ENCODE measurements at places on chromosomes 3 and 15.
A peak's percentile ranks its signal among the peaks of the same experiment; 100 is the strongest.

DNA sequence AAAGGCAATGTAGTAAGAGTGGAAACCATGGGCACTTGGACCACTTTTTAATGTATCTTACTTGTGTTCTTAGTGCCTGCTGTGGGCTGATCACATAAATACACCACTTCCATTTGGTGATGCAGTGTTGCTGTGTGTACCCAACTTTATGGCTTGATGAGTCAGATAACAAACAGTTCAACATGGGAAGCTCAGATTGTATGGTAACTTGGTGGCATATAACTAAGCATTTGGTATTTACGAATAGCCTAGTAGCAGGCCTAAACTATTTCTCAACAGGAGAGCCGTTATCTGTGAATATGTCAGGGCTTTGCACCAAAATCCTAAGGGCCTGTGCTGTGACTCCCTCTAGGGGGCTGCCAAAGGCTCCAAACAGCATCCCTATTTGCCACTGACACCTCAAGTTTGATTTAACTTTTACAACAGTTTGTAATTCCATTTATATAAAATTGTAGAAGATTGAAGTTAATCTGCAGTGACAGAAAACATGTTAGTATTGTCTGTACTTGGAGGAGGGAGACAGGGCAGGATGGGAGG lies 640.4 kb upstream of the CADM2 start:
- no peak for DNase-seq

- no peak for DNase-seq
These were observed 32.0 kb downstream of the IQSEC1 start for GRCh38 chr3:13041113-13041776.

- no peak for DNase-seq
These were observed 18.0 kb upstream of the CHMP2B start for GRCh38 chr3:87209111-87209510.

- no peak for DNase-seq
These were observed 35.1 kb upstream of the P3H2 start for GRCh38 chr3:190155752-190156151.

DNA sequence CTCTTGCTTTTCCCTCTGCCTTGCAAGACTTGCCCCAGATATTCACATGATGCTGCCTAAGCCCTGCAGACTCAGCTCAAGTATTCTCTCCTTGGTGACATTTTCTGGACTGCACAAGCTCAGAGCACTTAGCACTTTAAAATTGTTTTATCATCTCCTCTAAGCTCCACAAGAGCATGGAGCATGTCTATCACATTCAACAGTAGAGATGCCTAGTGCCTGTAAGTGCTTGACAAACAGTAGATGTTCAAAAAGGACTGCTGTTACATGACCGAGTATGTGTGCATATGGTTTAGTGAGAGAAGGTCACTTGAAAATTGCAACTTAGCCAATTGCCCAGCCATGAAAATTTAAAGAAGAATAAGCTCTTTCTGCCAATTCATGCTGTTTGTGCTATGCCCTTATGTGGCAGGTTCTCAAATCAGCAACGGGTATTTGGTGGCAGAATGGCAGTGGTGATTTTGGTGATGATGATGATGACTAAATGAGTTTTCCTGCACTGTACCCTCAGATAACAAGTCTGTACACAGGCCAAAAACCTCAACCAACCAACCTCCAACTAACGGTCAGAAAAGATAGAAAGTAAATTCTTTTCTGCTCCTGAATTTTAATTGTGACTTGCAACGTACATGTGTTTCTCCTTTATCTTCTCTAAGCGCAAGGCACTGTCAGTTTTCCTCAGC lies 647.2 kb upstream of the UBE2E2 start:
- no peak for DNase-seq

GRCh38 chr3:140288595-140288994 lies 353.6 kb downstream of the CLSTN2 start:
- no peak for DNase-seq

- DNase-seq, result peak; percentile 75
These were observed 86.0 kb upstream of the LPP start for GRCh38 chr3:188067932-188068331.

- no peak for DNase-seq
These were observed 32.6 kb downstream of the MAP2K5 start for GRCh38 chr15:67575039-67575502.

DNA sequence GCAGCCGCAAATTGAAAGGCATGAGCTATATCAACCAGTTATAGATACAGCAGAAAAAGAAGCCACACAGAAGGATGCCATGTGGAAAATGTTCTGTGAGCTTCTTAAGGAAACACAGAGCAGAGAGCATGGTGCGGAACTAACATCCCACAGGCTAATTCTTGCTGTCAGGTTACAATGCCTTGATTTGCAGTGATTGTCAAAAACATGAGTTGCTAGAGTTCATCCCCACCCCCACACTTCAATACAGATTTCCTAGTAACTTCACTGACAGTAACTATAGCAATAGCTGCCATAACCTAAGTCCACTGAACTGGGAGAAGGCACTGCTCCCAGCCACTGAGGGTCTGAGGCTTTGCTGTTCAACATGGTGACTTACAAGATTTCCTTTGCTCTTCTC lies 821.6 kb downstream of the SQOR start:
- DNase-seq, result no peak

GRCh38 chr3:197896421-197896820 lies 53.6 kb upstream of the RPL35A start:
- no peak for DNase-seq

DNA sequence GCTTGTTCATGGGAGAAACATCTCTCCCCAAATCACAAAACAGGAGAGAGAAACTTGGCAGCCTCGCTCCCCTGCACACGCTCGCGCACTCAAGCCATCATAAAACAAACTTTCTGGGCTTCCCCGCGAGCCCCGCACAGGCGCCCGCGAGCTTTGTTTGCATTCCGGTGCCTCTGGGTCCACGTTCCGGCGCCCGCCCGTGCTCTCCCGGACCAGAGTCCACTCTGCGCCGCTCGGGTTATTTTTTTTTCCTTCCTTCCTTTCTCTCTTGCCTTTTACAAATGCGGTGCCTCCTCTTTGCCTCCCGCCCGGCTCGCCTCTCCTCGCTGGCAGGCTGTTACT lies 363 bp downstream of the MAGI1 start:
- no peak for DNase-seq

GRCh38 chr3:150588027-150588830 lies 14.9 kb upstream of the SELENOT start:
- no peak for DNase-seq

DNA sequence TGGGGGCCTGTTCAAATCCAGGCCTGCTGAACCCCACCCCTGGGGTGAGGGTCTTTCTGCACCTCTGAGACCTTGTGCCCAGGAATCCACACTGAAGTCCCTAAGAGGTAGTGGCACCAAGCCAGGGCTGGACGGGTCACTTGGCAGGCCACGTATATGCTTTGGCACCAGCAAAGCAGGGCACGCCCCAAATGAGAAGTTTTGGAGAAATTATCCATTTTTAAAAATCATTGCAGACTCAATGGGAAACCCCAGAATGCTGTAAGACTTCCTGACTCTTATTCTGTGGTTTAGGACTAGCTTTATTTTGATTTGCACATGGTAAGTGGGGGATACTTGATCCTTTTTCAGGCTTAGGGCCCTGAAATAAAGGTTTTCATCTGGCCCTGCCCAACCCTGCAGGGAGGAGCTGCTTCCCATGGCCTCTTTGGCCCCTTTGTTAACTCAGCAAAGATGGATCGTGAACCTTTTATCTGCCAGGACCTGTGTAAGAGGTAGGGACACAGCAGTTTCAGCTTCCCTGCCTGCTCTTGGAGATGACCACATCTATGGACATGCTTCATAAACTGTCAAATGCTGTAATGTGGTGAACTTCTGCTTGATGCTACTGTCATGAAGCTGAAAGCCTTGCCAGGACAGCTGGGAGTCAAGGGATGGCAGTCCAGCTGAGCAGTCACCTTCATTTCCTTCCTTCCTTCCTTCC lies 88.0 kb downstream of the HMG20A start:
- no peak for DNase-seq

DNA sequence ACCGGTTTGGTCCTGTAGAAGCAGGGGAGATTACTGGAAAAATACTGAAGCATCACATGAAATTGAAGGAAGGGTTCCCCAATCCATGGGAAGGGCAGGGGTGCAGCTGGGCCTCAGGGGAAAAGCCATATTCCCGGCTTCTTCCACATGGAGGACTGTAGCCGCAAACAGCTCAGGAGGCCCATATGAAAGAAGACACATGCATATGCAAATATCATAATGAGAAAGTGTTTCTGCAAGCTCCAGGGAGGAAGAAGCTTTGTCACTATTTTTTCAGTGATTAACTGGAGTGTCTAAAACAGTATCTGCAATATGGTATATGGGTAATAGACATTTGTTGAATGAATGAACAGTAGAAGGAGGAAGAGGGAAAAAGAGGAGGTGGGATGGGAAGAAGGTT lies 19.1 kb downstream of the DPH3 start:
- no peak for DNase-seq

DNA sequence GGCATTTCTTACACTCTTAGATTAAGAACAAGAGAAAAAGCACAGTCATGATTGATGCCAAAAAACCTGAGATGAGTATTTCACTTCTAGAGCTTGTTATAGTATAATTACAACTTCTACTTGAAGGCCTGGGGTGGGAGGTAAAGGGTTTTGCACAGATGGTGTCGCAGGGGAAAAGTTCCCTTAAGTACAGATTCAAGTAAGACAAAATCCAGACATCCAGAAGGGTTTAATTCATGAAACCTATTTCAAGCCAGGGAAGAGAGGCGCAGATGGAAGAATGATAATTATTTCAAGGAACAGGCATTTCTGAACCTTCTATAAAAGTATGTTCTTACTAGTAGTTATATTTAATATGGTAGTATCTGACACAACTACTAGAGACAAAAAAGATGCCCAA lies 70.6 kb downstream of the TM4SF4 start:
- DNase-seq, result no peak

GRCh38 chr15:39592500-39592899 lies 11.6 kb downstream of the THBS1 start:
- DNase-seq, result peak; percentile 45

DNA sequence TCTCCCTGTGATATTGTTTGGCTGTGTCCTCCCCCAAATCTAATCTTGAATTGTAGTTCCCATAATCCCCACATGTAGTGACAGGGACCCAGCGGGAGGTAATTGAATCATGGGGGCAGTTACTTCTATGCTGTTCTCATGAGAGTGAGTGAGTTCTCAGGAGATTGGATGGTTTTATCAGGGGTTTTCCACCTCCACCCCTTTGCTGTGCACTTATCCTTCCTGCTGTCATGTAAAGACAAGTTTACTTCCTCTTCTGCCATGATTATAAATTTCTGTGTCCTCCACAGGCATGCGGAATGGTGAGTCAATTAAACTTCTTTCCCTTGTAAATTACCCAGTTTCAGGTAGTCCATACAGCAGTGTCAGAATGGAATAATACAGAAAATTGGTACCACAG lies 24.7 kb downstream of the TUSC7 start:
- DNase-seq, result no peak

GRCh38 chr3:72162649-72163184 lies 377.8 kb upstream of the PROK2 start:
- DNase-seq, result no peak

DNA sequence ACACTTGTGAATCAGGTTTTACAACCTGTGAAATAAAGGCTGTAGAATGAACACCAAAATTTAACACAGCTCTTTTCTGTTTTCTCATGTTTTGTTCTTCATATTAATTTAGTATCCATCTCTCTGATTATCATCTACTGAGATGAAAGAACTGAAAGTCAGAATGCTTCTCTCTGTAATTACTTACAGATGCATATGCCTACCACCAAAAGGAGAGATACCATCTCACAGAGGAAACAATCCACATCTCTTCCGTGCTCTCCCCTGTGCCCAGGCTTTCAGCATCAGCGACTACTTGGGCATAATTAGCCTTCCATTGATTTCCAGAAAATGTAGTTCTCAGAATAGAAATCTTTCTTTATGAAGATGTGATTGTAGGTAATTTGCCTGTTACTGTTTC lies 741.4 kb downstream of the GRM7 start:
- no peak for DNase-seq

DNA sequence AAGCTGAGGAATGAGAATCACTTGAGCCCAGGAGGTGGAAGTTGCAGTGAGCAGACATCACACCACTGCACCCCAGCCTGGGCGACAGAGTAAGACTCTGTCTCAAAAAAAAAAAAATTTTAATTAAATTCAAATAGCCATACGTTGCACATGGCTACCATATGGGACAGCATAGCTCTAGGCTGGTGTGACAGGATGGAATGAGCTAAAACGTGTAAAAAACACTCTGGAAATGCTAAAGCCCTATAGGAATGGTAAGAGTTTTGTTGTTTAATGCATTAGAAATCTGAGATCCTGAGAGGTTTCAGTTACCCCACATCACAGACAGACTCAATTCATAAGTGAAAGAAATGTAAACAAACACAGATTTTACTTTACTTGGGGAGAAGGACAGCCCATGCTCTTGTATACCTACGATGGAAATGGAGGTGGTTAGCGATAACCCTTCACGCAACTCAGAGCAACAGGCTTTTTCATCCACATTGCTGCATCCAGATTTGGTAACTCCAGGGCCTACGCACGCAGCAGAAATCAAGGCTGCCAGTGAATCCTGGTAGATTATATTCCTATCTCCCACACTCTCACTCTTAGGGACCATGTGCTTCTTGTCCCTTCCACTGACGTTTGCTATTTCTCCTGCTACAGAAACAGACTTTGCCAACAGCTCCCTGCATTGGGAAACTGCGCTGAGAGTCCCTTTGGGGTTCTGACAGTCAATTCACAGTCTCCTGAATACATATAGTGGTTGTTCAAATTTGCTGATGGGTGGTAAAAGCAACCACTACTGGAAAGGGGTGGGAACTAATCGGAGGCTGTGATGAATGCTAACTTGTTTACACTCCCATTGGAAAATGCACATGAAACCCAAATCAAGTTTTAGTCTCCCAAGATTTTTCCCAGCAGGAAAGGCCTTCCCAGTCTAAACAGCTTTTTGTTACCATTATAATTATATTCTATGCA lies 3.1 kb downstream of the SH3BP5 start:
- DNase-seq, result no peak

GRCh38 chr15:25431836-25432561 lies 6.8 kb downstream of the UBE3A start:
- no peak for DNase-seq

- DNase-seq, result no peak
These were observed 17.3 kb downstream of the RYR3 start for GRCh38 chr15:33328106-33328505.

DNA sequence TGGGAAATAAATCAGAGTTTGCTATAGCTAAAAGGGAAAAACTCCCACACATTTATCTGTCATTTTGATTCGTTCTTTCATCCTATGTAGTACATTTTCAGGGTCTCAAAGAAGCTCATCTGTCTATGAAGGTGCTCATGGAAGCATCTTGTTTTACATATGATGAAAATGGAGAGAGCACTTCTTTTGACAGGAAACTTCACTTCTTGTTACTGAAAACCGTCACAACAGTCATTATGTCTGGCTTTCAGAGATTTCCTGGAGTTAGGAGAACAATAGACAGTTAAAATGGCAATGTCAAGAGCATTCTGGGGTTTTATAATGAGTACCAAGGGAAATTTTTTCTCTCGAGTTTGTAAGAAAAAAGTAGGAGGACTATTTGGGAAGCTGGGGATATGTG lies 83.3 kb downstream of the TMEM108 start:
- no peak for DNase-seq

- DNase-seq, result peak; percentile 45
These were observed 593.4 kb upstream of the TGFBR2 start for GRCh38 chr3:30012941-30013543.
